ENCODE measurements at places on chromosomes 4 and X. TPM values are rescaled to one million over a fixed set of nuclear protein-coding genes. Genes with fewer than 3 reads are reported as not detected.

- no peak for DNase-seq
Observed at GRCh38 chr4:35912174-35912573, 332.1 kb downstream of the ARAP2 start.

DNA sequence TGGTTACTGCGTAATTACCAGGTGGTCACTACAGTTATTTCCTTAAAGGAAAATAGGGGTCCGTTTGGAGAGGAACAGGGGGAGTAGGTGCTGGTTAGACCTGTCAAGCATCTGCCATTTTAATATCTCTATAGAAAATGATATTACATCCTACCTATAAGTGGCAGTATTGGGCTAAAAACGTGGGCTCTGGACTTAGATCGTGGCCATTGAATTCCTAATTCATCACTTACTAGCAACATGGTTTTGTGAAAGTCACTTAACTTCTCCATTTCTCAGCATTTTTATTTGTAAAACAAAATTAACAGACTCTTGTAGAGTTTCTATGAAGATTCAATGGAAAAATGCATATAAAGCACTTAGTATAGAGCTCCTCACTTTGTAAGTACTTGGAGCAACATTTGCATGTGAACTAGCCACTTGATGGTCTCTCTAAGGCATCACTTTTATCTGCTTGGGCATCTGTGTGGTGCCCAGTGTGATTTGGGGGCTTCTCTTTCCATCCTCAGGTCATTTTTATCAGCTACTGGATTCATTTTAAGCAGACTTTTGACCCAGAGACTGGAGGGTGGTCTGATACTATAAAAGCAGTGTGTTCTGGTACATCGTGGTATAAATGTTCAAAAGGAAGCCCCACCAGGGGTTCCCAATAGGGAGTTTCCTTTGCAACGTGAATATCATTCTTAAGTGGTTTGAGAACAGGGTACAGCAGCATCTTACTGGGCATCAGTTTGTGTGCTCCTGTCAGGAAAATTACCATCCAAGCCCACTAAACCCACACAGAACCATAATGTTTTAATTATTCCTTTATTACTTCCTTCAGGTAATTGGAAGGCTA, 42.7 kb upstream of the RASSF6 start:
- DNase-seq = peak; percentile 23

DNA sequence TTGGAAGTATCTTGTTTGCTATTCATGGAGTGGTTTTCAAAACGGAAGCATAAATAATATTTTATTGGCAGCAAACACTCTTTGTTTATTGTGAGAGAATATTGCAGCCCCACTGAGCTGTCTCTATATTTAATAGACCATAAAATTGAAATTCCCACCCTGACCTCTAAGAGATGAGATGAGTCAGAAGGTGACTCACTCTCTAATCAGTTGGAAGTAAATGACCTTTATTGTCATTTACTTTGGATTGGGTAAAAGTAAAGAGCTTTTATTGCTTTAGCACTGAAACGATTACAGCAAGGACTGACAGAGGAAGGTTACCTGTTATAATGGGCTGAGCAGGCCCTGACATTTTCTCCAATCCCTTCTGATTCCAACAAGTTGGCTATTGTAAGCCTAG, 55.0 kb downstream of the SYTL5 start:
- DNase-seq = peak; percentile 79

DNA sequence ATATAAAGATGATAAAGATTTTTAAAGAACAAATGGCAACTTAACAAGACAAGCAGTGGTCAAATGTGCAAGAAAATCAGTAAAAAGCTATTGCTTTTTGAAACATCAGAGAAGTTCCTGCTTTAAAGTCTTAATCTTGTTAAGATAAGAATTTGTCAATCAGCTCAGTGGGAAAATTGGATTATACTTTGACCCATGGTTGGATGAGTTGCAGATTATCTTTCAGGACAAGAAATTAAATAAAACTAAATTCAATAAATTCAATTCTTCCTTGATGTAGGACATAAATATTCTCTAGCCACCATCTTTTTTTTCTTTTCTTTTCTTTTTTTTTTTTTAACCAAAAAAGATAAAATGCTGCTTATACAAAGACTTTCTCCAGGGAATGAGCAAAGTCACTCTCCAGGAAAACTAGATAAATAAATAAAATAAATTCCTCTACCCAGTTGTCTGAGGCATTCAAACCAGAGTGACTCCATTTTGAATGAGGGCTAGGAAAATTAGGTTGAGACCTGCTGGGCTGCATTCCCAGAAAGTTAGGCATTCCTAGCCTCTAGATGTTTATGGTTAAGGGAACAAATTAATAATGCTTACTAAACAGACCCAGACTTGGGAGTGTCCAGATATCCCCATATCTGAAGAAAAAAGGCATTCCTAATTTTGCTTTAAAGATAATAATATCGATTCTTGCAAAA, 211.2 kb downstream of the SNCA start:
- DNase-seq = no peak

- DNase-seq = no peak
Observed at GRCh38 chr4:167218022-167218608, 16.2 kb downstream of the SPOCK3 start.

DNA sequence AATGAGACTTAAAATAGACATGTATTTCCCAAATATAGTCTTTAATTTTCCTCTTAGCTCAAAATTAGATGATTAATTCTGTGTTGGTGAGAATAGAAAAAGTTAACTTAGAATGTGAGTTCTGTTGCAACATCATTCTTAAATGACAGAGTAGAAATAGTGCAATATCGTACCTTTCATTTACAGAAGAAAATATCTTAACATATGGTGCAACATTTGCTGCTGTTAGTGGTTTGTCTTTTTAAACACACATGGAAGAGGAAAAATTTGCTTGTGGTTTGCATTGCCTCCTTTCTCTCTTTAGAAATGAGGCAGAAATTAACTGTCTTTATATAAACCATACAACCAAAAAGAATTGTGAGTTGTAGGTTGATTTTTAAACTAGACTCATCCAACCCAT, 39.3 kb upstream of the FHDC1 start:
- no peak for DNase-seq

DNA sequence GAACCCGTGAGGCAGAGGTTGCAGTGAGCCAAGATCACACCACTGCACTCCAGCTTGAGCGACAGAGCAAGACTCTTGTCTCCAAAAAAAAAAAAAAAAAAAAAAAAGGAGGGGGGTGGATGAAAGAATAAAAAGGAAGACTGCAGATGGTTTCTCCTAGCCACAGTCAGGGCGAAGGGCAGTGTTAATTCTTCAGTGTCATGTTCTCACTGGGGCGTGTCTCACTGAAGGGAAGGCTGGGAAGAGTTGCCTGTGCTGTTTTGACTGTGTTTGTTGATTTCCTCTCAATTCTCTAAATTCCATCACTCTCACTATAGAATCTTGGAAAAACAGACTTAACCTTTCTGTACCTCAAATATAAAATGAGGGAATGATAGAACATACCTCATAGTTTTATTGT, 71.6 kb upstream of the DHX15 start:
- no peak for DNase-seq

DNA sequence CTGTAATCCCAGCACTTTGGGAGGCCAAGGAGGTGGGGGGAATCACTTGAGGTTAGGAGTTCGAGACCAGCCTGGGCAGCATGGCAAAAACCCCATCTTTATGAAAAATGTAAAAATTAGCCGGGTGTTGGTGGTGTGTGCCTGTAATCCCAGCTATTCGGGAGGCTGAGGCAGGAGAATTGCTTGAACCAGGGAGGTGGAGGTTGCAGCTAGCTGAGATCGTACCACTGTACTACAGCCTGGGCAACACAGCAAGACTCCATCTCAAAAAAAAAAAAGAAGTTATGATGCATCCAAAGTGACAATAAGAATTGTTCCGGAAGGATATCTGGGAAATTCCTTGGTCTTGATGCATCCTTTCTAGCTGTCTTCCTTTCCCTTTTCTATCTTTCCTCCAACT, 7.3 kb downstream of the NOCT start:
- no peak for DNase-seq

Gene GUCY1B1
- 6.1 TPM for total RNA-seq

Gene MAGEC2
- total RNA-seq = not detected

Data from A172 (cell line).